ENCODE measurements at places on chromosomes 12 and 14.

GRCh38 chr14:77988970-77989369 is 181.2 kb upstream of the NRXN3 start:
- DNase-seq, result peak; percentile 43

- peak; percentile 9 for DNase-seq
These were observed 76.5 kb upstream of the AMIGO2 start for GRCh38 chr12:47156167-47156736.

- DNase-seq, result no peak
These were observed 26.6 kb upstream of the RIMBP2 start for GRCh38 chr12:130742716-130743115.

DNA sequence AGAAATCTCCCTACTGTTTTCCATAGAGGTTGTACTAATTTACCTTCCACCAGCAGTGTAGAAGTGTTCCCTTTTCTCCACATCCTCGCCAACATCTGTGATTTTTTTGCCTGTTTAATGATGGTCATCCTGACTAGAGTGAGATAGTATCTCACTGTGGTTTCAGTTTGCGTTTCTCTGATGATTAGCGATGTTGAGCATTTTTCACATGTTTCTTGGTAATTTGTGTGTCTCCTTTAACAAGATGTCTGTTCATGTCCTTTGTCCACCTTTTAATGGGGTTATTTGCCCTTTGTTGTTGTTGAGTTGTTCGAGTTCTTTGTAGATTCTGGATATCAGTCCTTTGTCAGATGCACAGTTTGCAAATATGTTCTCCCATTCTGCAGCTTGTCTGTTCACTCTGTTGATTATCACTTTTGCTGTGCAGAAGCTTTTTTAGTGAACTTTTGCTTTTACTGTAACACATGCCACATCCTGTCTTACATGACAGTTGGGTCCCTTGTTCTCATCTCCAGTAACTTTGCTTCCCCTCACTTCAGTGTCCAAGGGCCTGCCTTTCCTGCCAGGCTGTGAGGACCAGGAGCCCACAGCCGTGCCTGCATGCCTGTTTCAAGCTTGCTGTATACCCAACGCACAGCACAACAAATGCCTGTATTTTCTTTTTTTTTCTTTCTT is 64.9 kb downstream of the SPRING1 start:
- DNase-seq, result no peak

- no peak for DNase-seq
These were observed 23.8 kb upstream of the KIF26A start for GRCh38 chr14:104114421-104115130.

GRCh38 chr12:1279050-1279449 is 288.0 kb downstream of the ERC1 start:
- no peak for DNase-seq

DNA sequence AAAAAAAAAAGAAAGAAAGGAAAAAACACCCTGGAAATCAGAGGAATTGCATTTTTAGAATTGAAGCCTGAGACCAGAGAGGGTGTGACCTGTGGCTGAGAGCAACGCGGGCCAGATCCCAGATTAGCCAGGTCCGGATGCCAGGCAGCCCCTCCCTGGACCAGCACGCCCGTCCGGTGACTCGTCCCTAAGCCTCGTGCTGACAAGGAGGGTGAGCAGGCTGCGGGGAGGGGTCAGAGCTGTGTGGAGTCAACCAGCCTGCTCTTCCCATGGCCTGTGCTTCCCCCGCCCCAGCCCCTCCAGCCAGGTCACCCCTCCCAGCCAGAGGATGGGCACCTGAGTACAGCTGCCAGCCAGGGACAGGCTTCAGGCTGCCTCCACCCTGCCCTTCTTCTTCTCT is 4.2 kb upstream of the KLC1 start:
- DNase-seq, result no peak

- DNase-seq, result no peak
These were observed 570 bp downstream of the DMAC2L start for GRCh38 chr14:50312734-50313054.

- DNase-seq, result no peak
These were observed 39.1 kb upstream of the LGR5 start for GRCh38 chr12:71400481-71400880.

DNA sequence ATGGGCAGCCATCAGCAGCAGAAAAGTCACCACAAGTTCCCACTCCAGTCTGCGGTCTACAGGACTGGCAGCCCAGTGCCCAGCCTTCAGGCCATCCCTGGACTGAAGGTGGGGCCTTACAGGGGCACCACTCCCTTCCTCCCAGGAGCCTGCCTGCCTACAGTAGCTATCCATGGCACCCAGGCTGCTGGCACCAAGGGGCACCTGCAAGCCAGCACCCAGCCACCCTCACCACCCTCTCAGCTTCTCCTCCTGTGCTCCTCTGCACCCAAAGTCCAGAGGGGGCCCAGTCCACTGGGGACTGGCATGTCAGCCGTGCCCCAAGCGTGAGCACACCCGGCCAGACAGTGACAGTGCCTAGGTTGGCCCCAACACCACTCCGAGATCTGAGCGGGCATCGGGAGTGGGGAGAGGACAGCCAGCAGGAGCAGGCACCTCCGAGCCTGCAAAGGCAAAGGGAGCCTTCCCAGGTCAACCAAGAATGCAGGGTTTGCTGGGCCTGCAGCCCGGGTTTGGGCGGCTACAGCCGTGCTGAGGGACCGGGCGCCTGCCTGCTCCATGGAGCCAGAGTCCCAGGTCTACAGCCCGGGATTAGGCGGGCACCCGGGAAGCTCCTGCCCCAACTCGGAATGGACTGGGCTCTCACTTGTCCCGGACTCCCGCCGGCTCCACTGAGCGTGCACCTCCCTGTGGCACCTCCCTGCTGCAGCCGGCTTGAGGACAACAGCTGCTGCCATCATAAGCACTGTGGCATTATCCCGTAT is 8.1 kb upstream of the OR6C65 start:
- no peak for DNase-seq

DNA sequence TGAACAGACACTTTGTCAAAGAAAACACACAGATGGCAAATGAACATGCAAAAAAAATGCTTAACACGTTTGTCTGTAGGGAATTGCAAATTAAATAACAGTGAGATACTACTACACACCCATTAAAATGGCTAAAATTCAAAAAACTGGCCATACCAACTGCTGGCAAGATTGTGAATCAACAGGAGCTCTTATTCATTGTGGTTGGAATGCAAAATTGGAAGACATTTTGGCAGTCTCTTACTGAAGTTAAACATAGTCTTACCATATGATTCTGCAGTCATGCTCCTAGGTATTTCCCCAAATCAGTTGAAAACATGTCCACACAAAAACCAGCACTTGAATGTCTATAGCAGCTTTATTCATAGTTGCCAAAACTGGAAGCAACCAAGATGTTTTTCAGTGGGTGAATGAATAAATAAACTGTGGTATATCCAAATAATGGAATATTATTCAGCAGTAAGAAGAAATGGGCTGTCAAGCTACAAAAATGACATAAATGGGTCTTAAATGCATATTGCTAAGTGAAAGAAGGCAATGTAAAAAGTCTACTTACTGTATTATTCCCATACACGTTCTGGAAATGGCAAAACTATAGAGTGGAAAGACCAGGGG is 91.4 kb downstream of the PLEKHA5 start:
- peak; percentile 70 for DNase-seq

- DNase-seq, result no peak
These were observed at the start of gene SETD1B for GRCh38 chr12:121803861-121804416. SETD1B (plus strand) TSS chr12:121804009; CDS start chr12:121804738, 729 bp downstream.

GRCh38 chr14:99348816-99349614 is 77.0 kb upstream of the BCL11B start:
- no peak for DNase-seq

GRCh38 chr12:18281941-18282340 is 20.6 kb downstream of the PIK3C2G start:
- DNase-seq, result no peak

DNA sequence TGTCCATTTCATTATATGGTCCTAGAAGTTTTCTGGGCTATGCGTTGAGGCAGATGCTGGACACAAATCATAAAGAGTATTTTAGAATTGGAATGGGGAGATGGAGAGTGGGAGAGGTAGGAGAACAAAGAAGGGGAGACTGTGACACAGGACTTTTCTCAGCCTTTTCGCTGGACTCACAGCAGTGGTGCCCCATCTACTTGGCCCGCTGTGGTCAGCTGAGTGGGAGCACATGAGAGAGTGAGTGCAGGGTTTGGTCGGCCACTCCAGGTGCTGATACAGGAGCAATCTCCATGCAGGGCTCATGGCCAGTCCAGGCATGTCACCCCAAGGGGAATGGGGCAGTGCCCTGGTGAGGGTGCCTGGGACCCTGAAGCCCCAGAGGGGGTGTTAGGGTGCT is 109.0 kb downstream of the MYRFL start:
- no peak for DNase-seq

- DNase-seq, result no peak
These were observed 24.6 kb upstream of the NCOR2 start for GRCh38 chr12:124592050-124592449.

- peak; percentile 0 for DNase-seq
These were observed 501.0 kb downstream of the RERGL start for GRCh38 chr12:17588968-17589367.

GRCh38 chr12:6317693-6318439 is 7.4 kb downstream of the PLEKHG6 start:
- DNase-seq, result no peak

DNA sequence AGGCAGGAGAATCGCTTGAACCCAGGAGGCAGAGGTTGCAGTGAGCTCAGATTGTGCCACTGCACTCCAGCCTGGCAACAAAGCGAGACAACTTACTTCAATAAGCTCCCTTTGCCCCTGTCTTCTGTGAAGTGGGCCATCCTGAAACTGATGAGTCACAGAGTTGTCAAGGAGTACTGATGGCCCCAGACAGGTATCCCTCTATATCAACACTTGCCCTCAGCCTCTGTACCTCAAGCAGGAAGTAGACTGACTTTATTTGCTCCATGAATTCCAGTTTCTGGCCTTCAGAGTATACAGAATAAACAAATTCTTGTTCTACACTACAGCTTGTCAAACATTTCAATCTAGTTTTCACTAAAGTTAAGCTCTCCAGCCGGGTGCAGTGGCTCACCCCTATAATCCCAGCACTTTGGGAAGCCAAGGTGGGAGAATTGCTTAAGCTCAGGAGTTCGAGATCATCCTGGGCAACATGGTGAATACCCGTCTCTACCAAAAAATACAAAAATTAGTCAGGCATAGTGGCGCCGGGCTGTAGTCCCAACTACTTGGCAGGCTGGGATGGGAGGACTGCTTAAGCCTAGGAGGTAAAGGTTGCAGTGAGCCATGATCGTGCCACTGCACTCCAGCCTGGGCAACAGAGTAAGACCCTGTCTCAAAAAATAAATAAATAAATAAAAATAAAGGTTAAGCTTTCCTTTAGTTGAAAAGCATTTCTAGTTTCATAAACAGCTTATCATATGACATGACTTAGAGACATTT is 16.4 kb upstream of the LRP10 start:
- DNase-seq, result no peak

Measured in fibroblast of the conjunctiva (primary cell).